ENCODE measurements at places on chromosomes 7 and 10. TPM values are rescaled to one million over a fixed set of nuclear protein-coding genes. Genes with fewer than 3 reads are reported as not detected.

The CHAT gene
- total RNA-seq, result not detected

The TIAL1 gene
- 204 TPM for total RNA-seq

The COL26A1 gene
- total RNA-seq, result not detected

The GARIN1A gene
- 0.21 TPM for total RNA-seq

The GJD4 gene
- total RNA-seq, result not detected

The INA gene
- 0.82 TPM for total RNA-seq

The AGR3 gene
- not detected for total RNA-seq

The MRLN gene
- not detected for total RNA-seq

The EGR2 gene
- total RNA-seq, result 91.3 TPM

The OPALIN gene
- not detected for total RNA-seq

The MSS51 gene
- 1.5 TPM for total RNA-seq

The TMEM213 gene
- total RNA-seq, result not detected

The HOXA2 gene
- total RNA-seq, result not detected

The MKI67 gene
- total RNA-seq, result 135 TPM

The DIP2C gene
- 0.08 TPM for total RNA-seq

The CTBP2 gene
- total RNA-seq, result 1.2 TPM

The ZNF518A gene
- total RNA-seq, result 13.1 TPM

The ODAD2 gene
- total RNA-seq, result 0.55 TPM

The GRID1 gene
- total RNA-seq, result not detected

The HTR5A gene
- not detected for total RNA-seq

The SNX10 gene
- 46.9 TPM for total RNA-seq

Measured in activated CD8-positive, alpha-beta memory T cell treated with anti-CD3 and anti-CD28 coated beads for 36 hours (primary cell).